ENCODE measurements at places on chromosomes 11 and 22. TPM values are rescaled to one million over a fixed set of nuclear protein-coding genes. Genes with fewer than 3 reads are reported as not detected.
A peak's percentile ranks its signal among the peaks of the same experiment; 100 is the strongest.

The TUB gene
- total RNA-seq: 1.1 TPM

The TP53AIP1 gene
- total RNA-seq: not detected

The APOL1 gene
- total RNA-seq: 31.5 TPM

The RANGAP1 gene
- 60.4 TPM for total RNA-seq

The SOX6 gene
- 0.02 TPM for total RNA-seq

The MYRF gene
- 4.3 TPM for total RNA-seq

The ARVCF gene
- total RNA-seq: 5.1 TPM

The PGA3 gene
- total RNA-seq: not detected

DNA sequence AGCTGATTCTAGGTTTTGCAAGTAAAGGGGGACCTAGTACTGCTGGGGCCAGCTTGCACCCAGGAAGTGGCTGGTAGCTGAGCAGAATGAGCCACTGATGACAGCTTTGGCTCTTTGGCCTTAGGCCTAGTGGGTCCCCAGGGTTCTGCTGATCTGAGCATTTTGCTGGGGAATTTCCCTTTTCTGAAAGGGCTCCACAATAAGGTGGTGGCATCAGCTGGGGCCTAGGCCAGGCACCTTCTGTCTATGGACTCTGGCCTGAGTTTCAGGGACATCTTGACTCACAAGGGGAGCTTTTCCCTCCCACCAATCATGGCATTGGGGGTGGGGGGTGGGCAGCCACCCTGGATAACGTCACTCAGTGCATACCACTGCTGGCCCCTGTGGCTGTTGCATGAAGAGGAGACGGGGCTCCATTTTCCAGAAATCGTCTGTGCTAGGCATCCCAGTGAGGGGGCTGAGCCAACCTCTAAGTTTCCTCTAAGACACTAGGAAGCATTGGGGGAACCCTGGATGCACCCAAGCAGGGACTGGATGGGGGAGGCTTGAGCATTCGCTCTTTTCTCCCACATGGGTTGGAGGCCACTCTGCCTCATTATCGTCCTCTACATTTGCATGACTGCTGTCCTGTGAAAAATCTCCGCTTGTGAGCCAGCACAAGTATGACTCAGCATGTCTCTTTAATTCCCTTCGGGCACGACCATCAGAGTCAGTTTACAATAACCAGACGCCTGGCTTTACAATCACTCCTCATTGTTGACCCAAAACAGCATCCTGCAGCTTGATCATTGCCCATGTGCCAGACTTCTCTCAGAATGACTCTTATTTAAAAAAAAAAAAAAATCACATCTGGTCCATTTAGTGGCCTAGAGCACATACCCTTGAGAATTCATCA, 145.0 kb upstream of the THY1 start:
- DNase-seq: peak; percentile 93

- peak; percentile 30 for DNase-seq
These were observed 23.4 kb downstream of the TPBGL start for GRCh38 chr11:75263944-75264349.

DNA sequence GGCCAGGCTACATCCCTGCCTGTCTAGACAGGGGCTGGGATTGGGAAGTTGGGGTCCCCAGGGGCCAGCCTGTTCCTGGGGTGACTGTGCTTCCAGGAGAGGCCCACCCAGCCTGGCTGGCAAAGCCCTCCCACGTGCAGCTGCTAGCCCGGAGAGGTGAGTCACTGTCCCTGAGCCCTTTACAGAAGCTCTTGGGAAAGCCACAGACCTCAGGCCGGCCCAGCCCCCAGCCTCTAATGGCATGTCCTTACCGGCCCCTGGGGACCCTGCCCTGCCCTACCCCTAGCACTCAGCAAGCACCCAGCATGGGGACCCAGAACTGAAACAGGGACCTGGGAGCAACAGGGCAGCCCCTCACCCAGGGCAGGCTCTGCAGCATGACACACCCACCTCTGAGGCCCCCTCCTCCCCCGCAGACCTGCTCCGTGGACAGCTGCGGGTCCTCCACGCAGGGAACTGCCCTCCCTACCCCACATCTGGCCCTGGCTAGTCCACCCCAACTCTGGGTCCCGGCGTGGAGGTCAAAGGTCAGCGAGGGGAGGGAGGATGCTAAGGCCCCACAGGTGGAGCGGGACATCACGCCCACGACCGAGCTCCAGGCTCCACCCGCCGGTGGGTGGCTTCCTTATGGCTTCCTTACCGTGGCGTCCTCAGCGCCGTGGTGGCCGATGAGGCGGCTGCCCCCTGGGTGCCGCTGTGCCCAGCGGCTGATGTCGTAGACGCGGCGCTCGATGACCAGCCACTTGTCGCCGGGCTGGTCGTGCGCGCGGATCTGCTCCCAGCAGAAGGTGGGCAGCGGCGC, 615 bp downstream of the FADS3 start:
- peak; percentile 86 for DNase-seq

GRCh38 chr11:15276621-15277020, 161.9 kb downstream of the INSC start:
- DNase-seq: no peak

DNA sequence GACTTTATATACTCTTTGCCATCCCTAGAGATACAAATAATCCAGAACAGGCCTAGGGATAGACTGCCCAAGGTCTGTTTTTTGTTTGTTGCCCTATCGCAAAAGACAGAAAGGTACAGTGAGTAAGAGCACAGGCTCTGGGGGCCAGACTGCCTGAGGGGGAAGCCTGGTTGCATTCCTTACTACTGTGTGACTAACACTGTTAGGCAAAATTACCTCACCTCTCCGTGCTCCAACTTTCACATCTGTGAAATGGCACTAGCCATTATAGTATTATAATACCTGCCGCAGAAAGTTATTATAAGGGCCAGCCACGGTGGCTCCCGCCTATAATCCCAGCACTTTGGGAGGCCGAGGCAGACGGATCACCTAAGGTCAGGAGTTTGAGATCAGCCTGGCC, 14.5 kb downstream of the SLC35F2 start:
- peak; percentile 89 for DNase-seq

DNA sequence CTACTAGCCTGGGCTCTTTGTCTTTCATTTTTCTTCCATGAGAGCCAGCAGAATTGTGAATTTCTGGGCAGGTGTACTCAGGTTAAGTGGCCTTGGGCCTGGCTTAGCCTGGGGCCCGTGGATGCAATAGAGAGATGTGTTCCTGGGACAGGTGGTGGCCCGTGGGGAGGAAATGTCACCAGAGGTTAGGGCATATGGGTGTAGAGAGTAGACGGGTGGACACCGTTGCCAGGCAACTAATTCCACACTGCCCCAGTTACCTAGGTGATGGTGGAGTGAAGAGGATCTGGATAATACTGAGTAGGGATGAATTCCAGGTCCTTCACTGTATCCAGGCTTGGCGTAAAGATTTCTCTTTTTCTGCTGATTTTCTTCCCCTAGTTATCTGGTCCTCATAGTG, 175.0 kb downstream of the INSC start:
- no peak for DNase-seq

GRCh38 chr11:125428486-125429173, 67.4 kb downstream of the FEZ1 start:
- no peak for DNase-seq

GRCh38 chr11:123451183-123451781, 21.2 kb downstream of the GRAMD1B start:
- DNase-seq: no peak

- DNase-seq: no peak
These were observed 783.6 kb downstream of the BRD1 start for GRCh38 chr22:49044091-49044490.

- peak; percentile 69 for DNase-seq
These were observed at the start of gene RNF214 for GRCh38 chr11:117232092-117232878. Gene RNF214, plus strand, starts transcription at chr11:117232671. Its CDS starts 1,602 bp downstream, at chr11:117234273.
